ENCODE measurements at places on chromosomes 3 and 15.

DNA sequence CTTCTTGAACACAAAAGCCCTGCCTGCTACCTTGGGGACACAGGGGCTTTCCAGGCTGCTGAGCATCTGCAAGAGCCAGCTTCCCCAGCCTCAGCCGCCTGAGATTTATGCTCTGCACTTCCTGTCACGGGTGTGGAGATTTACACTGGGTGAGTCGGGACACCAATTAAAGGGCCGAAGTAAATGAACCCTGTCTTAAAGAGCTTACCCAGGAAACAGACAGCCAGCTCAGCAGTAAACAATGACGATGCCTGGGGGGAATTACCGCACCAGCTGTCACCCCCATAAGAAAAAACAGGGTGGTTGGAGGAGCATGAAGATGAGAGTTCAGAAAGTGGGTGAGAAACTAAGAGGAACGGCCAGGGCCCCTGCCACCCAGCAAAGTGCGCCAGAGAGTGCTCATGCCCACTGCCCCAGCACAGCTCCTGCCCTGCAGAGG lies 37.5 kb upstream of the IQSEC1 start:
- no peak for DNase-seq

- DNase-seq, result no peak
Observed at GRCh38 chr3:134445636-134446035, 40.1 kb downstream of the ANAPC13 start.

GRCh38 chr3:189790658-189791057 lies 159.5 kb downstream of the TP63 start:
- DNase-seq, result no peak

GRCh38 chr15:60819860-60820259 lies 340.9 kb upstream of the ICE2 start:
- DNase-seq, result no peak

DNA sequence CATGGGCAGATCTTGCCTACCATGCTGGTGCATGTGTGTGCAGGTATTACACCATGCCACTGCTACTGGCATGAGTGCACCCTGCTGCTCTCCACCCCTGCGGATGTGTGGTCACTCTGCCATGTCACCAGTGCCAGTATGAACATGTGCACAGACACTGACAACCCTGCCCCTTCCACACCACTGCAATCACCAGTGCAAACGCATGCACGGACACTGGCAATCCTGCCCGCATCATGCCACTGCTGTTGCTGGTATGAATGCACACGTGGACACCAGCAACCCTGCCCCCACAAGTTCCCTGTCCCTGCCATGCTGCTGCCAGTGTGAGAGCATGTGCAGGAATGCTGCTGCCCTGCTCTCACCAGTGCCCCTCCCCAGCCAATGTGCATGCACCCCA lies 24.8 kb upstream of the TUBGCP5 start:
- DNase-seq, result no peak

DNA sequence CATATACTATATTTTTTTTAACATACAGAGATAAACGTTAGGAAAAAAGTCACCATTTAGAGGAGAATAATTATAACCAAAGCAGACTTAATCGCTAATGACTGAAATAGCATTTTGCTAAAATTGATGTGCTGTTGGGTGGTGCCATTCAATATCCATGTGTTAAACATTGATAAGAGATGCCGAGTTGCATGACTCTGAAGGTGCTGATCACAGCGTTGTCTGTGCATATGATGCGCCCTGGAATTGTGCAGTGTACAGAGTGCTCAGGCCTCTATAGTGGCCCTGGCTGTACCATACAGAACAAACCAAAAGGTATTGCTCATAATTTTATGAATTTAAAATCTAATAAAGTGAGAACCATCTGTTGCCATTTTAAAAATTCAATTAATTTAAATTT lies 168.3 kb downstream of the MEIS2 start:
- no peak for DNase-seq

DNA sequence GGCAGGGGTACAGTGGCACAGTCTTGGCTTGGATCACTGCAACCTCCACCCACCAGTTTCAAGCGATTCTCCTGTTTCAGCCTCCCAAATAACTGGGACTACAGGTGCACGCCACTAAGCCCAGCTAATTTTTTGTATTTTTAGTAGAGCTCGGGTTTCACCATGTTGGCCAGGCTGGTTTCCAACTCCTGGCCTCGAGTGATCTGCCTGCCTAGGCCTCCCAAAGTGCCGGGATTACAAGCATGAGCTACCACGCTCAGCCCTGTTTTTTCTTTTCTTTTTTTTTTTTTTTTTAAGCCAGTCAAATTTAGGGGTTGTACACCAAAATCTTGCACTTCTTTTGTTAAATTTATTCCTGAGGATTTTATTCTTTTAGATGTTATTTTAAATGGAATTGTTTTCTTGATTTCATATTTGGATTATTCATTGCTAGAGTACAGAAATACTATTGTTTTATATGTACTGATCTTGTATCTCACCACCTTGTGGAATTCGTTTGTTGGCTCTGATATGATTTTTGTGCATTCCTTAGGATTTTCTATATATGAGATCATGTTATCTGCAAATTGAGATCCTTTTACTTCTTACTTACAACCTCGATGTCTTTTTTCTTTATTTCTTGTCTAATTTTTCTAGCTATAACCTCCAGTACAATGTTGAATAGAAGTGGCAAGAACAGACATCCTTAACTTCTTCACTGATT lies 65.6 kb downstream of the ZNF609 start:
- no peak for DNase-seq

GRCh38 chr3:127606086-127606805 lies 8.0 kb downstream of the MCM2 start:
- DNase-seq, result no peak

- no peak for DNase-seq
Observed at GRCh38 chr3:197961582-197961945, 1.5 kb downstream of the LMLN start.

- no peak for DNase-seq
Observed at GRCh38 chr3:54366007-54366750, 243.8 kb downstream of the CACNA2D3 start.

GRCh38 chr3:189901481-189901880 lies 219.2 kb downstream of the P3H2 start:
- DNase-seq, result no peak

- no peak for DNase-seq
Observed at GRCh38 chr3:170584585-170585007, 1.3 kb downstream of the SLC7A14 start.

DNA sequence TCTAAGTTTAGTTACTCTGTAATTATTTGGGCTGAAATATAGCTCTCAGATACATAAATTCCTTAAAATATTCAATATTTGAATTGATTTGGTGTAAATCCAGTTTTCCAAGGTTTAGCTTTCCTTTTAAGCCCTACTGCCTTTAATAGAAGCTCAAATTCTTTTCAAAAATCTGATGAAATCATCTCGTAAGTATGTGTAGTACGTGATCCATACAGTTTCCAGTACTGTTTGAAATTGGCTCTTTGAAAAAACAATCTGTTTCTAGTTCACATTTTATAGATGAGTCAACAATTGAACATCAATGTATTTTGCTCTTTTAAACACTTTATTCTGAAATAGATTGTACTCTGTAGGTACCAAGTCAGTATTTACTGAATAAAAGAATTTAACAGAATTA lies 84.2 kb downstream of the LRRC49 start:
- no peak for DNase-seq

DNA sequence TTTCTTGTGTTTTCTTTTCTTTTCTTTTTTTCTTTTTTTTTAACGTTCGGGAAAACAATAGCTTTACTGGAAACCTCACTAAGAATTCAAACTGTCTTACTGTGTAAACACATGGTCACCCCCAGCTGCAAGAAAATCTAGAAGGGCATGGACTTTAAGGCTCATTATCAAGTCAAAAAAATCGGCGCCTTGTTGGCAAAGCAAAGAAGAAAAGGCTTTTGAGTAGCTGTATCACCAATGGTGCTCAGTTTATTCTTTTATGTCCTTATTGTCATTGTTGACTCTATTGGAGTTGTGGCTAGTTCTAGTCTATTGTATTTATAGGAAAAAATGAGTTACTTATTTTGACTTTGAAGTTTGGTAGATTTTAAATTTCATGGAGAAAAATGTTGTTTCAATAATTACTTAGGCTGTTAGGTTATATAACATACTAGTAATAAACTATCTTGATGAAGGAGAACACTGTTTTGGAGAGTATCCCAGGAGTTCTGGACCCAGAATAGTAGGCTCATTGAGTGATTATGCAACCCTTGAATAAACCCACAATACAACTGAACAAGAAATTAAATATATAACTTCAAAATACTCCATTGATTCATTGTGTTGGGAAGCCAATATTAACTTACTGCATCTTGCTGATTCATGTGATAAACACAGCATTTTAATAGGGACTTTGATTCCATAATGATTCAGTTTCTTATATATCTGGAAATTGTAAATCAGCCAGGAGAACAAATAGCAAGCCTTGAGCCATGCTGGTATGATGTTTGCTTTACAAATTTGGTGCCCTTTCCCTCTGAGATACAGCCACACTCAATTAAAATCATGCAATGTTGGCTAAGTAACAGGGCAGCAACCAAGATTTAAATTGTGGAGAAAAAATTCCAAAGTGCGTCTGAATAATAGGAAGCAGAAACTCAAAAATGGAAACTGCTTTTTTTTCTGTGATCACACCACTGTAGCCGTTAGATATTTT lies 27.8 kb upstream of the GOLIM4 start:
- DNase-seq, result no peak

GRCh38 chr15:50675535-50676144 lies 11.0 kb downstream of the TRPM7 start:
- no peak for DNase-seq

DNA sequence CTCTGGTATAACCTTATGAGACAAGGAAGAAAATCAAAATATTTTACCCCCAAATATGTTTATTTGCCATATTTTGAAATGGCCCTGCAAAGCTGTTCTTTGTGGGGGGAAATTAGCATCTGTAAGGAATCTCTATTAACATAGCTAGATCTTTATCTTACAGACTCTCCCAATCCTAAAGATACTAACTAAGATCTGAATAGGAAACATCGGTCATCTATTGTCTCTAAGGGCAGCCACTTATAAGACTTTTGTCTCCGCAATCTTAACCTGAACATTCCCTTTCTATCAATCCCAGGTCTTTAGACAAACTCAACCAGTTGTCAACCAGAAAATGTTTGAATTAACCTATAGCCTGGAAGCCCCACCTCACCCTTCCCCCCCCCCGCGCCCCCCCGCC lies 21.2 kb downstream of the UMPS start:
- DNase-seq, result no peak

DNA sequence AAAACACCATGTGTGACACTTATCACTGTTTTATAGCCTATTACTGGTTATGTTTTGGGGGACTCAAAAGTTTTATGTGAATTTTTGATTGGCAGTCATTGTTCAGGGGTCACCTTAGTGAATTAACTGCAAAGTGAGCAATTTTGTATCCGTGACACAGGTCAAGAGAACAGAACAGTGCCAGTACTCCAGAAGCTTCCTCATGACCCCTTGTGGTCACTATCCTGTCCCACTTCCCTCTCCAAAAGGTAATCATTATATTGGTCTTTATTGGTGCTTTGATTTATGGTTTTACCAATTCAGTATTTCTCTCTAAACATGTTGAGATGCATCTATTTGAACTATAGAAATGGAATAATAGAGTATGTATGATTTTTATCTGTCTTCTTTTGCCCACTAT lies 107.1 kb downstream of the STT3B start:
- no peak for DNase-seq

GRCh38 chr3:155548195-155548594 lies 196.7 kb downstream of the PLCH1 start:
- no peak for DNase-seq

- no peak for DNase-seq
Observed at GRCh38 chr3:195133013-195133412, 137.9 kb downstream of the XXYLT1 start.

- no peak for DNase-seq
Observed at GRCh38 chr15:85430406-85431204, 50.2 kb downstream of the AKAP13 start.

- no peak for DNase-seq
Observed at GRCh38 chr3:44509393-44509921, 32.0 kb upstream of the ZNF445 start.

DNA sequence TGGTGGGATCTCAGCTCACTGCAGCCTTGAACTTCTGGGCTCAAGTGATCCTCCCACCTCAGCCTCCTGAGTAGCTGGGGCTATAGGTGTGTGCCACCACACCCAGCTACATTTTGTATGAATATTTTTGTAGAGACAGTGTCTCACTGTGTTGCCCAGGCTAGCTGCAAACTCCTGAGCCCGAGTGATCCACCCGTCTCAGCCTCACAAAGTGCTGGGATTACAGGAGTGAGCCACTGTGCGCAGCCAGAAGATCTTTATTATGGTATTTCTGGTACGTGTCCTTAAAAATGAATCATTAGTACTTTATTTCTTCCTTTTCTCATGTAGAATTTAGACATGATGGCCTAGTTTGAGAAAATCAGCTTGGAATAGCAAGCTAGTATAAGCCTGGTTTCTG lies 153.3 kb downstream of the BCHE start:
- DNase-seq, result no peak

DNA sequence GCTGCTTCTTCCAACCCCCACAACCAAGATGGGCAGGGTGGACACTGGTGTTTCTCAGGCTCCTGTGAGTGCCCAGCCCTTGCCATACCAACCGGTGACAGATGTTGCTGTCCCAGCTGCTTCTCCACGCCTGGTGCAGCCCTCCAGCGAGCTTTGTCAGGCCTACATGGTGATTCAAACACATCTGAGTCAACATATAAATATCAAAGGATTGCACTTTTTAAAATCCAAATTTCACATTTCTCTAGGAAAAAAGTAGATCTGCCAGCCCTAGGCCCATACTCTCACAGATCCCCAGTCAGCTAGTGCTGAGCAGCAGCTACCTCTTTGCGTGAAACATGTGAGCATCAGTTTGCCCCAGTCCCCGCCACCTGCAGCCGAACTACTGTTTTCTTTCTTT lies 52.7 kb downstream of the RPN1 start:
- no peak for DNase-seq

DNA sequence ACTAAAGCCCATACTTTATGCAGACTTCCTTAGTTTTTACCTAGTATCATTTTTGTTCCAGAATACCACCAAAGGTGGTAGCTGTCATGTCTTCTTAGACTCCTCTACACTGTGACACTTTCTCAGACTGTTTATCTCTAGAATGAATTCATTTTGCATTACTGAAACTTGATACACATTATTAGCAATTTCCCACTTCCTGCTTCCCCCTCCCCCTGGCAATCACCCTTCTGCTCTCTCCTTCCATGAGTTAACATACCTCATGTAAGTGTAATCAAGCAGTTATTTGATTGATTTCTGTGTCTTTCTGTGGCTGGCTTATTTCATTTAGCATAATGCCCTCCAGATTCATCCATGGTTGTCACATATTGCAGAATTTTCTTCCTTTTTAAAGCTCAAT lies 204.9 kb downstream of the STAG1 start:
- DNase-seq, result no peak

- DNase-seq, result no peak
Observed at GRCh38 chr3:71388535-71389120, 194.9 kb downstream of the FOXP1 start.
